Activated CD4-positive, alpha-beta T cell treated with anti-CD3 and anti-CD28 coated beads, Interleukin-2, amount 50 U/mL, for 4 hours (primary cell): ENCODE measurements at places on chromosomes 1 and 21.

GRCh38 chr1:155970531-155971167 is 7.7 kb downstream of the ARHGEF2 start:
- DNase-seq, result no peak

DNA sequence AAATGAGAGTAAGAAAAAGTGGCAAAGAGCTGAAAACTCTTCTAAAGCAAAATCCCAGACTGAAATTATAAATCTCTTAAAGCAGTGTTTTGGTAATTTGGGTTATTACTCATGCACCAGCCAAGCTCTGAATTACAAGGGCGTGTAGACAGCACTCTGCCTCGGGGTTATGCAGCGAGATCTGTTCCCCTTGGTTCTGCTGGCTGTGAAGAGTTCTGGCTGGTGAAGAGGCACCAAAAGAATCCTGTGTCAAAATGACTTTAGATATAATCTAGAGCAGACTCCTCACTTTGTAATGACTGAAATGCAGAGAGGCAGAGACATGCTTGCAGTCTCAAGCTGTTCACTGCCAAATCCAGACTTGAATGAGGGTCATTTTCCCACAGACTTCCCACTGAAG is 461.8 kb upstream of the CXADR start:
- DNase-seq, result no peak

- DNase-seq, result no peak
Observed at GRCh38 chr1:214857716-214858115, 224.8 kb upstream of the KCNK2 start.

- DNase-seq, result no peak
Observed at GRCh38 chr1:153856763-153857162, 66.0 kb downstream of the GATAD2B start.

- DNase-seq, result no peak
Observed at GRCh38 chr1:239819096-239819495, 272.6 kb upstream of the FMN2 start.

- DNase-seq, result peak; percentile 40
Observed at GRCh38 chr1:119870917-119871596, 25.3 kb downstream of the ADAM30 start.

- no peak for DNase-seq
Observed at GRCh38 chr21:14581902-14582457, 35.9 kb upstream of the SAMSN1 start.

DNA sequence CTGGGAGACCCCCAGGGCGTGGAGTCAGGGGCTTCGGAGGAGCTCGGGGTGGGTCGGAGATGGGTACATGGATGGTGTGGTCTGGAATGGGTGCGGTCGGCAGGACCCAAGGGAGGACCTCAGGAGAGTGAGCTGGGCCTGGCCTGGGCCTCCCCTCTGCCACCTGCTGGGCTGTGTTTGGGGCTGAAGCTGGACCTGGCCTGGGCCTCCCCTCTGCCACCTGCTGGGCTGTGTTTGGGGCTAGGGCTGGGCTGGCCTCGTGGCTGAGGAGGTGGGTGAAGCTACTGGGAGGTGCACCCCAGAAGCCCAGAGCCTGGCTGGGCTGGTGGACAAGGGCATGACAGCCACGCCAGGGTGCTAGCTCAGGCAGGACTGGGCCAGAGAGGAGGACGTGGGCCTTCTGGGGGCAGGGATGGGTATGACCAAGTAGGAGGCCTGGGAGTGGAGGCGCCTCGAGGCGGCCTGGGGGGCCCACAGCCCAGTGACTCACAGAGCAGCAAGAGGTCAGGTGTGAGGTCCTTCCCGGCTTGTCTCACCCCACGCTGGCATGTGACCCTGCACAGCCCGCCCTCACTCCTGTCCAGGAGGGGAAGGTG is 14.5 kb downstream of the SAMD11 start:
- no peak for DNase-seq

DNA sequence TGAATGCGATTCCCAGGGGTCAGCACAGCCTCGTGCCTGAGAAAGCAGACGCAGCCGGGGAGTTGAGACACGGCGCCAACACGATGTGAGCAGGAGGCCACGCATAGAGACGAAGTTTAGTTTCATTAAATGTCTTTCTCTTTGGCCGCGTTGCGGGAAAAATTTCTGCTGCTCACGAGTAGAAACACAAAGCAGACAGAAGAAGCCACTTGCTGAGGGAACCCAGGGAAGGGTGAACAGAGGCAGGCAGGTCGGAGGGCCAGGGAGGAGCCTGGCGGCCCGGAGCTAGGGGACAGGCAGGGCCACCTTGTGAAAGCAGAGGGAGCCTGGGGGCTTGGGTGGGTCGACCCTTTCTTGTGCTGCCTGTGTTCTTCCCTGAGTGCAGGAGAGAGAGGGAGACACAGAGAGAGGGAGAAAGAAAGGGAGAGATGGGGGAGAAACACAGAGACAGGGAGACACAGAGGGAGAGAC is 33.2 kb downstream of the POFUT2 start:
- no peak for DNase-seq

DNA sequence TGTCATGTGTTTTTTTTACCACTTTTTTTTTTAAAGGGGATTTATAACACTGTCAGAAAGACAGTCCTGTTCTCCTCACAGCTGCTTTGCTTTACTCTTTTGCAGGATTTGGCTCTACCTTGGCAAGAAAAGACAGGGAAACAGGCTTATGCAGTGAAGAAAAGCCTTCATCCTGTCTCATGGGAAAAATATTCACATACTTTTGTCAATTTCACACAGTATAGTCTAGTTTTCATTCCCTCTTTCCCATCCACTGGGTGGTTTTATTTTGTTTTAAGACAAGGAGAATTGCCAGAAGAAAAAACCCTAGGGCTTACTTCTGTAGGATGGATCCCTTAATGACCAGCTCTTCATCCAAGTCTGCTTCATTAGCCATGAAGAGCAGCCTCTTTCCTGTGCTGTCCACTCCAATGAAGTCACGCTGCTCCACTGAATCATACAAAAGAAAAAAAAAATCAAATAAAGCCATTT is 60.0 kb downstream of the EIF2B3 start:
- no peak for DNase-seq

- no peak for DNase-seq
Observed at GRCh38 chr1:30697571-30698376, 25.6 kb downstream of the MATN1 start.

- DNase-seq, result no peak
Observed at GRCh38 chr1:13732971-13733667, 33.1 kb downstream of the PRDM2 start.

- DNase-seq, result no peak
Observed at GRCh38 chr1:230737622-230738262, 9.4 kb upstream of the CAPN9 start.

- no peak for DNase-seq
Observed at GRCh38 chr1:147611021-147611426, 59.3 kb downstream of the ACP6 start.

DNA sequence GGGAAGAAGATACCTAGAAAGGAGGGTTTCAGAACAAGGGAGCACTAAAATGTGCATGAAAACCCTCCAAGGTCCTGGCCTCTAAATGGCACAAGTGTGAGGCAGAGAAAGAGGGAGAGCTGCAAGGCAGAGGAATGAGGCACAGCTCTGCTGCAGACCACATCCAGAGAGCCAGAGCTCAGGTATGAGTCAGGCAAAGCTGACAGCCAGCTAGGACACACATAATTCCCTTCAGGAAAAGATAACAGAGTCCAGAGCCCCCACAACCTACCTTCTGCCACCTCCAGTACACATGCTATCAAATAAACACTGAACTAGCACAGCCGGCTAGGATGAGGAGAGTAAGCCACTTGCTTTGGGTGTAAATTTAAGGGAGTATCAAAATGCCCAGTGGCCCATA is 62.2 kb downstream of the HSF2BP start:
- DNase-seq, result no peak

- DNase-seq, result no peak
Observed at GRCh38 chr1:185156288-185156853, 382 bp downstream of the TRMT1L start.

DNA sequence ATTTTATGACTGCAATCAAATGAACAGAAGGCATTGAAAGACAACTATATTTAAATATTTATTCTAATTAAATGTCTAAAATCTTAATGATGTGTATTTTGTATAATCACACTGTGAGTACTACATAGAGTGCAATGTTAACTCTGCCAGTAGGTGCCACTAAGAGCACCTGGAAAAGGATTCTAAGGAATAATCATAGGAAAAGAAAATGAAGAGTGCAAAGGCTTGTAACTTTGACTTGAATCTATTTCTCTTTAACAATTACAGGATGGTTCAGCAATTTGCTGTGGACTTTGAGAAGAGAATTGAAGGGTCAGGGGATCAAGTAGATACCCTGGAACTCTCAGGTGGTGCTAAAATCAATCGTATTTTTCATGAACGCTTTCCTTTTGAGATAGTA is 200.4 kb downstream of the DNM3 start:
- no peak for DNase-seq

DNA sequence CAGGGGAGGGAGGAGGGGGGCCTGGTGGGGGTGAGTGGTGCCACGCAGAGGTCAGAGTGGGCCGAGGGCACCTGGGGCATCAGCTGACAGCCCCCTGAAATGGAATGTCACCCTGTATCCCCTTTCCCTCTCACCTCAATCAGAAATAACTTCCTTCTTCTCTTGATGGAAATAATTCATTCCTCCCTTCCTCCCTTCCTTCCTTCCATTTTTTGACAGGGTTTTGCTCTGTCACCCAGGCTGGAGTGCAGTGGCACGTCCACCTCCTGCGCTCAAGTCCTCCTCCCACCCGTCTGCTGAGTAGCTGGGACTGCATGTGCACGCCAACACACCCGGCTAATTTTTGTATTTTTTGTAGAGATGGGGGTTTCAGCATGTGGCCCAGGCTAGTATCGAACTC is 48.4 kb upstream of the LRRC3 start:
- no peak for DNase-seq

DNA sequence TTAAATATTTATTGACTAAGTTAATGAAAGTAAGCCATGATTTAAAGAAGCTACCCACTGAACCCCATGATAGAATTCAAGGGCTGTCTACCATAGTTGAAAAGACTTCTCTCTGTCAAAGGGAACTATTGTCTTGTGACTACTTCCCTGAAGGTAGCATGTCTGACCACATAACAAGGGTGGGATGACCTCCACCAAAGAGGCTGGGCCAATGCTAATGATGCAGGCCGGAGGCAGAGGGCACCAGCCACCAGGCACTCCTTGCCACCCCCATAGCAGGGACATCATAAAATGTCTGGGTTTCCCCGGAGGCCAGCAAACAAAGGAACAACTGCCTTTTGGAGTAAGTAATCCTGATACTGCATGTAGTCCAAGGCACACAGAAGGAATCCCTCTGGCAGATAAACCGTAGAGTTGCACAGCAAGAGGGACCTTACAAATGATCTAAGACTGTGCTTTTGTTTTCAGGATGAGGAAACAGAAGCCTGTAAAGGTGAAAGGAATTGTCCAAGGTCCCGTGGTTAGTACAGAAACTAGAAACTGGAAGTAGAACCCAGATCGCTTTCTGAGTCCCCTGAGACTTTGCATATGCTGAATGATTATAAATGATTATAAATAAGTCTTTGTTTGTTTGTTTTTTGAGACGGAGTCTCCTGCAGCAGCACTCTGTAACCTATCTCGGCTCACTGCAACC is 33.5 kb upstream of the ITPKB start:
- DNase-seq, result no peak

- no peak for DNase-seq
Observed at GRCh38 chr1:193141804-193142203, 20.0 kb downstream of the CDC73 start.

DNA sequence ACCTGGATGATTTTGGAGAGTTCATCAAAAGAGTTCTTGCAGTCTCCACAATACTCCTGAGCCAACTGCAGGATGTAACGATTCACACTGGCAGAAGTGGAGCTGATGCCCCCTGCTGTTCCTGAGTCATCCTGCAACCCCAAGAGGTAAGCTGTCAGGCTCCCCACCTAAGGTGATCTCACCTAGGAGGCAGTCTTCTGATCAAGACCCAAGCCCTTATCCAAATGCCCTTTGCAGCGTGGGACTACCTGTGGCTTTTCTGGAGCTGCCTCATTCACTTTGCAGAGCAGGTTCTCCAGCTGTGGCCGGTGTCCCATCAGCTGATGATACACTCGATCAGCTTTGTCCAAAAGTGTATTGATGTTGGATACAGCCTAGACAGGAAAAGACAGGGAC is 96.4 kb downstream of the UBR4 start:
- DNase-seq, result peak; percentile 24

- DNase-seq, result no peak
Observed at GRCh38 chr1:25034736-25035522, 104.9 kb upstream of the RUNX3 start.

DNA sequence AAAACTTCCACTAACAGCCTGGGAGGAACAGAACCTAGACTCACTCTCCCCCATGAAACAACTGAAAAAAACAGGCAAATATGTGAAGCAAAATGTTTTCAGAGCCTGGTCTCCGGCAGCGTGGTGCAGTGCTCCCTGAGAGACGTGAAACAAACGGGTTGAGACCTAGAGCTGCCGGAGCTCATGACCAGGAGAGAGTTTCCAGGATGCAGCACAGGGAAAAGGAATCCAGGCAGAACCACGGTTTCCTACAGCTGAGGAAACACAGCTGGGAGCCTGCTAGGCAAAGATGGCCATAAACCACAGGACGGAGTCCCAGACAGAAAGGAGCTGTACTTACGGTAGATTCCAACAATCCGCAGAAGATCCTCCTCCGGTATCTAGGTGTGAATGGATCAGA is 20.2 kb upstream of the SLC19A1 start:
- no peak for DNase-seq

DNA sequence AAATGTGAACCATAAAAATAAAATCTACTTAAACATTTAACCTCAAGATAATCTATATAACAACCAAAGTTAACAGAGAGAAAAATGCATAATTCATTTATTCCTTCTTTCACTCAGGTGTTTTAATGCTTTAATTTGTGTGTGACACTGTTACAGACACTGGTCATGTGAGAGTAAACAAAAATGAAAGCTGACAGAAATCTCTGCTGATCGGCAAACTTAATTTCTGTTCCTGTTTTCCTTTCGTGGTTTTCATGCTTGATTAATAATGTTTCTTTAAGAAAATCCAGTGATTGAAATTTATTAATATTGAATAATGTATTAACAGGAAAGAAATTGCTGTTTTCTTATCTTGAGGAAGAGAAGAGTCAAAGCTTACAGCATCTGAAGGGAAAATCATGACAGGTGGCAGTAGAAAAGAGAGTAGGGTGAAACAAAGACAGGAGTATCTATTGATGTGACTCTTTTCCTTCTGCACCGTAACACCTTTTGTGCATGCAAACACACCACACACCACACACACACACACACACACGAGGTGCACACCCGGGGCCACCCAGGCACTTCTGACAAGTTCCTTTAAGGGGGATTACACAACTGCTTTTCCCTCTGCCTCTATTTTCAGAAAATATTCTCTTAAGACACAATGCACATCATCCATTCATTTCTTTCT is 1.6 kb downstream of the OR2AK2 start:
- no peak for DNase-seq

DNA sequence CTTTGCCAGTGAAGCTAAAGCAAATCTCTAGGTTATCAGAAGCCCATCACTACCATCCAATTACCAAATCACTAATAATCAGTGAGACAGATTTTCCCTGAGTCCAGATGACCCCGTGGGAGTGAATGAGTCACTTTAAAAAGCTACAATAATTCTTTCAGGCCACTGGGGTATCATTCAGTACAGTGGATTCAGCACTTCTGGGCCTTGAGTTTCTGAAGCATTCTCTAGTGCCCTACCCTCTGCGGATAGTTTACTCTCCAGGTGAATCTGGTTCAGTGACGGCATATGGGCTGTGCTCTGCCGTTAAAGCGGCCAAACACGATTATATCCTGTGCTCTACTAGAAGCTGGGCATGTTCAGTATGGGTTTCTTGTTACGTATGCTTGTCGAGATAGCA is 26.1 kb downstream of the NR5A2 start:
- no peak for DNase-seq
